CD4-positive, alpha-beta T cell (primary cell): ENCODE measurements at places on chromosomes 4 and X.
A peak's percentile ranks its signal among the peaks of the same experiment; 100 is the strongest.

- DNase-seq, result no peak
Observed at GRCh38 chr4:138925495-138925894, 90.1 kb upstream of the NOCT start.

DNA sequence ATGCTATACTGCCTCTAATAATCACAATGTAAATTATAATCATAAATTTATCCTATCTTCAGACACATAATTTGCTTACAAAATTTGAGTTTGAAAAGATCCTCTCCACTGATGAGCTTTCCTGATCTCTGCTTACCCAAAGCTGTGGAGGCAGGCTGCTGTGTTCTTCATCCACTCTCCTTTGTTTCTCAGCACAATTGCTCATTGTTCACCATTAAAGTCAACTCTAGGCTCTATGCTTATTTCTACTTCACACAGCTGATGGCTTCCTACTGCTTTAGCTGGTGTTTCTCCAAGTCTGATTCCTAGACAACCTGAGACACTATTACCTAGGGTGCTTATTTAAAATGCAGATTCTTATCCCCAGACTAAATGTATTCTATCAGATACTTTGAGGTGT lies 319.7 kb downstream of the PCDH18 start:
- DNase-seq, result no peak

DNA sequence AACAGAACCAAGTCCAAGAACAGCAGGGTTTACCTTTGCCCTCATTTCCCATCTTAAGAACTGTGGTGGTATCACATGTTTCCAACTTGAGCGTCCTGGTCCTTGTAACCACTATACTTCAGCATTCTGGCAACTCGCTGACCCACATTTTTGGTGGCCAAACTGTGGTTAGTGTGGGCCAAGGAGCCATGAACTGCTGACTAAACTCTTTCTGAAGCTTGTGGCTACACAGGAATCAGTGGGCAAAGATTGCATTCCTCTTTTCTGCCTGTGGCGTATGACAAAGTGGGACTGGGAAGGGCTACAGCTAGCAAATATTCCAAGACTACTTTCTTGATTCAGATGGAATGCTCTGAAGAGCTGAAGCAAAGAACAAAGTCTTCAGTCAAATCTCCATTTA lies 106.3 kb upstream of the MID1 start:
- no peak for DNase-seq

DNA sequence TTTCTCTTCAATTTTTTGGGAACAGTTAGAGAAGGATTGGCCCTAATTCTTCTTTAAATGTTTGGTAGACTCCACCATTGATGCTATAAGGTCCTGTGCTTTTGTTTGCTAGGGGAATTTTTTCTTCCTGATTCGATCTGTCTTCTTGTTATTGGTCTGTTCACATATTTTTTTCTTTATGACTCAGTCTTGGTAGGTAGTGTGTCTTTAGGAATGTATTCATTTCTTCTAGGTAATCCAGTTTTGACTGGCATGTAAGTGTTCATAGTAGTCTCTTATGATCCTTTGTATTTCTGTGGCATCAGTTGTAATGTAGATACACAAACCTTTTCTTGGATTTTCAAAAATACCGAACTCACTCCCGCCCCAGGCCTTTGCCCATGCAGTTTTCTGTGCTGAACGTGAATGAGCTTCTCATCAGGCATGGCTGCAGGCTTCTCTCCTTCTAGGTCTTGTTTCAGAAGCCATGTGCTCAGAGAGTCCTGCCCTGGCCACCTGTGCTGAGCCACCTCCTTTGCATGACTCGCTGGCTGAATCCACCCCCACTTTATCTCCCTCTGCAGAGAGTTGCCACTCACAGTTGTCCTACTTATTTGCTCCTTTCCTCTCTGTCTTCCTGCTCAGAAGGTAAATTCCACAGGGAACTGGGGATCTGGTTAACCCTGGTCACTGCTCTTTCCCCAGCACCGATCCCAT lies 67.0 kb downstream of the STK32B start:
- DNase-seq, result no peak

DNA sequence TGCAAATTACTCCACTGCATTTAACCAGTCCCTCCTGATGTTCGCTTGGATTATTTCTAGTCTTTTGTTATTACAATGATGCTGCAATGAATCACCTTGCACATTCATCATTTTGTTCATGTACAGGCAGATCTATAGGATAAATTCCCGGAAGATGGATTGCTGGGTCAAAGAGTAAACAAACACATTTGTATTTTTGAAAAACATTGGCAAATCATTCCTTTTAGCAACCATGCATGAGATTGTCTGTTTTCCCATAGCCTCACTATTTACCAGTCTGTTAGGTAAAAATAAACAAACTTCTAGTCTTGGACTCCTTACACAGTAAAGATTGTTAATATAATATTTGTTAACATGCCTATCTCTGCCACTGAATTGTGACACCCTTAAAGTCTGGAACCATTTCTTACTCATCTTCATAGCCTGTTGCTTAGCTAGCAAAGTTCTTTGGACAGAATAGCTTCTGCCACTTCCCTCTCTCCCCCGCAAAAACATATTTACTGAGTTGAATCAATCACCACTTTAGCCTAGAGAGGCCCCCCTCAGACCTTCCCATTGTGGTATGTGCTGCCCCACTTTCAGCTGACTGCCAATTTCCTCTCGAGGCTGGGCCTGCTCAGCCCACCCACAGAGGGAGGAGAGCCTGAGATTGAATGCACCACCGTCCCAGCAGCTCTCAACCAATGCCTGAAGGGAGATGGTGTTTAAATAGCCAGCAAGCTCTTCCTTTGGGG lies 108.4 kb upstream of the ATXN3L start:
- DNase-seq, result no peak

GRCh38 chr4:145481164-145481941 lies at the start of gene SMAD1:
Gene SMAD1, plus strand, starts transcription at chr4:145481853. Its CDS starts 32,761 bp downstream, at chr4:145514614.
- peak; percentile 35 for DNase-seq

- DNase-seq, result no peak
Observed at GRCh38 chr4:83932750-83933391, 397.0 kb downstream of the GPAT3 start.

DNA sequence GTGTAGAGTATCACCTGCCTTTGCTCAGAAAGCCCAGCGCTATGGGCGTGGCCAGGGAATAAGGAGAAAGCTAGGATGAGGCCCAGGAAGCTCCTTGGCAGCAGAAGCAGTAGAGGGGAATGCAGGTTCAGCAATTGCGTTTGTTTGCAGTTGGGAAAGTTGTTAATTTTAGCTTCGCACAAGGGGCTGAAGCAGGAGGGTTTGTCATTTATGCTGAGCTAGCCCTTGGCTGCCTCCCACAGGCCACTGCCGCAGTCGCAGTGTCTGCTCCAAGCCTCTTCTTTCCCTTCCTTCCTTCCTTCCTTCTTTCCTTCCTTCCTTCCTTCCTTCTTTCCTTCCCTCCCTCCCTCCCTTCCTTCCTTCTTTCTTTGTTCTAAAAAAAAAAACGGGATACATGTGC lies 21.5 kb downstream of the FRMPD3 start:
- DNase-seq, result no peak

- no peak for DNase-seq
Observed at GRCh38 chr4:23202712-23203247, 510.0 kb downstream of the GBA3 start.

DNA sequence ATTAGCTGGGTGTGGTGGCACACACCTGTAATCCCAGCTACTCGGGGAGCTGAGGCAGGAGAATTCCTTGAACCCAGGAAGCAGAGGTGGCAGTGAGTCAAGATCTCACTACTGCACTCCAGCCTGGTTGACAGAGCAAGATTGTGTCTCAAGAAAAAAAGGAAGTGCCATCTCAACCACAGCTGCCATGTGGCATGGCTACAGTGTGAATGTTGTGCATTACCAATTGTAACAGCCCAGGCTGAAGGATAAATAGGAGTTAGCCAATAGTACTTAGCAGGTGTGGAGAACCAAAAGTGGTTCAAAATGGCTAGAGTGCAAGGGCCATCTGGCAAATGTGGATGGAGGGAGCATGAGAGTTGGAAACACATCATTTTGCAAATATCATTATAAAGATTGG lies 28.9 kb downstream of the SLC25A5 start:
- no peak for DNase-seq

- DNase-seq, result no peak
Observed at GRCh38 chr4:7006411-7006810, 36.8 kb upstream of the TADA2B start.

DNA sequence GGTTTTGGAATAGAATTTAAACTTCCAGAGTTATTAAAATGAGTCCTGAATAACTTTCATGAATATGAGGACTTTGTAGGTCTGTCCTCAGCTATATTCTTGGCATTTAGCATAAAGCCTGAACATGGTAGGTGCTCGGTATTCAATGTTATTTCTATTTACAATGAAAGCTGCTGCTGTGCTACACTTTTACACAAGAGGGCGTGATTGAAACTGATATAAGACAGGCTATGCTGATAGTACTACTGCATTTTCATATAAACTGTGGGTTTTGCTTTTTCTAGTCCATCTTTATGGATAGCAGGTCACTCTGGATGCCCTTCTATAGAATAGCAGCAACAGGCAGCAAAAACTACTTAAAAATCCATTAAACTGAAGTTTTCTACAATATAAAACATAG lies 12.3 kb upstream of the GNPDA2 start:
- no peak for DNase-seq

- DNase-seq, result no peak
Observed at GRCh38 chr4:82371497-82371896, 2.3 kb downstream of the HNRNPD start.

- DNase-seq, result no peak
Observed at GRCh38 chrX:139725720-139726119, 17.8 kb upstream of the MCF2 start.

GRCh38 chrX:75327607-75328006 lies 53.7 kb downstream of the UPRT start:
- DNase-seq, result no peak

- DNase-seq, result no peak
Observed at GRCh38 chr4:169627307-169627706, 6.9 kb downstream of the CLCN3 start.

- no peak for DNase-seq
Observed at GRCh38 chr4:143207555-143207954, 22.8 kb downstream of the USP38 start.

DNA sequence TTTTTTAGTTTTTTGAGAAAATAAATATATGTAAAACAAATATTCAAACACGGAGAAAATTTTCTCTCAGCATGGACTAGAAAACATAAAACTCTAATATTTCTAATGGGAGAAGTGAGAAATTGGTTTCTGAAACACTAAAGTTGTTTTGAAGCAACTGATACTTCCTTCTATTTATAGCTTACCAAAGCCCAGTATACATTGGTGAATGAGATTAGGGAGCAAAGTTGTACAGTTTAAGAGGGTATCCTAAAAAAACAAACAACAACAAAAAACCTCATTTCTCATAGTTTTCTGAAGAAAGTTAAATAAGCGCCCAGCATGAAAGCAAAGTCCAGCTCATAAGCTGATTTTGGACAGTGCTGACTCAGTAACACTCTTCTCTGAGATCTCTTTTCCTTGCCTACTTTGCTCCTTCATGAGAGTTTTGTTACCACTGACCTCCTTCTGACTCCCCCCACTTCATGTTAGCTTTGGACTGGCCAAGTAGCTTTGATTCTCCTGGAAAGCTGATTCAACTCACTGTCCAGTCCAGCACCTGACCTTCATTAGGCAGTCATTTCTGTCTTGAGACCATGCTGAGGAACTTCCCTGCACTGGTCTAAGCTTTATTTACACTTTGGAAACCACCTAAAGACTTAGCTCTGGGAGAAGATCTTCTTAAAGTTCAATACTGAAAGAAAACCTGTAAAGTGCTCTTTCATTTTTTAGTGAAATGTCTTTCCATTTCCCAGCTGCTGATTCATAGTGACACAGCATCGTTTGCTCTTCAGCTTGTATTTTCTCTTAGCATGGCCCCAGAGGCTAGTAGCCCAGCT lies 21.8 kb upstream of the P2RY10 start:
- DNase-seq, result no peak

- DNase-seq, result no peak
Observed at GRCh38 chrX:69504626-69505612, 793 bp downstream of the NALF2 start.

DNA sequence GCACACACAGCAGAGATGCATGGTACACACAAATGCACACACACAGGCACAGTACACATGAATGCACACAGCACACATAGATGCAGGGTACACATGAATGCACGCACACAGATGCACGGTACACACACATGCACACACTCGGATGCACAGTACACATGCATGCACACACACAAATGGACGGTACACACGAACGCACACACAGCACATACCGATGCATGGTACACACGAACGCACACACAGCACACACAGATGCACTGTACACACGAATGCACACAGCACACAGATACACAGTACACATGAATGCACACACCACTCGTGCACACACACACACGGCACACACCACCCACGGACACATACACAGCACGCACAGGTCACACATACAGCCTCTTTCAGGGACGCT lies 43.8 kb upstream of the CPLX1 start:
- no peak for DNase-seq

DNA sequence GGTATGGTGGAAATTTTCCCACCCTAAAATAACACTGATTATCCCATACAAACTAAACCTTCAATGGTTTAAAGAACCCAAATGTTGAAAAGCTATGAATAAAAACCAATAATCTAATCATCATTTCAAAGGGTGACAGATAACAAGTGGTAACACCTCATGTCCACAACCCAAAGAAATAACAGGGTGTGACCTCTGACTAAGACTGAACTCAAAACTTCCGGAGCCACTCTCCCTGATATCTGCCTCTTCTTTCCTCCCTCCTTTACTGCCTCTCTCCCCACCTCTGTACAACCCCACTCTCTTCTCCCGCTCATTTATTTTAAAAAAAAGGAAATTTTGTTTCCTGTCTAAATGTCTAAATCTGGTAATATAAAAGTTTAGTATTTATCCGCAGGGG lies 11.5 kb downstream of the FBXW7 start:
- no peak for DNase-seq

DNA sequence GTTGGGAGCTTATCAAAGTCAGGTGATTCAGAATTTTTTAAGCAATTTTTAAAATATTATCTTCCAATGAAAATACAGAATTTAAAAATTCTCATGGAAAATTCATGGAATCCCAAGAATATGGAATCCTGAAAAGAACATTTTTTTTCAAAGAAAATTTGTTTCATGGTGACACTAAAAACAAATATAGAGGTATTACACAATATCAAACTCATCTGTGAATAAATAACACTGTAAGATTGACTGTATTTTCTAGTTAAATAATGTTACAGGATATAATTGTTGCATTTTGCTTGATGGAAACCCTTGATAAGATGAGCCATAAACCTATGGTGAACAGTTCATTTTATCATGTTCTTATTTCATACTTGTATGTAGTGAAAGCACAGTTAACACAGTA lies 11.4 kb downstream of the PRIMPOL start:
- DNase-seq, result no peak

- no peak for DNase-seq
Observed at GRCh38 chrX:108091878-108092291, 307 bp downstream of the ATG4A start.

DNA sequence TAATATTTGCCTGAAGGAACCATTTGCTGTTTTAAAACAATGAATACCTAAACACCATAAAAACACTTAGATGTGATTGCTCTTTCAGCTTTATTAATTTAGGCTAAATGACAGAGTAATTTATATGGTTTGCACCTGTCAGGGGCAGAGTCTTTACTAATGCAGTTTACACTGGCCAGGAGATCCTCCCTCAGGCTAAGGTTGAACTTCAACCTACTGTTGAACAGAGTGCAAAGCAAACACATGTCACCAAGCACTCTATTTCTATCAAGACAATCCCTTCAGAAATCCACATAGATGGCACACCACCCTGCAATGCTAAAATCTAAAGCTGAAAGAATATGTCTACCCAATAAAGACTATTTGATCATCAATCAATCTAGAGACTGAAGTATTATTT lies 147.3 kb downstream of the KLHL13 start:
- DNase-seq, result no peak
